Coronary artery (tissue), 2 donors: ENCODE measurements at places on chromosomes 1 and 21.

DNA sequence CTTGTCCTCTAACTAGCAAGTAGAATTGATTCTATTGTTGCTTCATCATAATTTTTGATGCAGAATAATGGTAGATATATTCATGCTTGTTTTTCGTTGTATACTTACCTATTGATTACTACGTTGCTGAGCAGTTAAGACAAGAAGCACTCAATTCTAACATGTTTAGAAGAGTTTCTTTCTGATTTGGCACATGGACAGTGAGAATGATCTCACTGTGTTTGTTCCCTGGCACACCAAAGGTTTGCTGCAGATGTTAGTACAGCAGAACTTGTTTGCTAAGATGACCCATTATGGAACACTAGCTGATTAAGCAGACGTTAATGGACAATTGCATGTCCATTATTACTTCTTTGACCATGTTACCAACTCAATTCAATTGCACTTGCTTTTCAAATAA is 184.7 kb upstream of the SGIP1 start:
- no peak for DNase-seq

DNA sequence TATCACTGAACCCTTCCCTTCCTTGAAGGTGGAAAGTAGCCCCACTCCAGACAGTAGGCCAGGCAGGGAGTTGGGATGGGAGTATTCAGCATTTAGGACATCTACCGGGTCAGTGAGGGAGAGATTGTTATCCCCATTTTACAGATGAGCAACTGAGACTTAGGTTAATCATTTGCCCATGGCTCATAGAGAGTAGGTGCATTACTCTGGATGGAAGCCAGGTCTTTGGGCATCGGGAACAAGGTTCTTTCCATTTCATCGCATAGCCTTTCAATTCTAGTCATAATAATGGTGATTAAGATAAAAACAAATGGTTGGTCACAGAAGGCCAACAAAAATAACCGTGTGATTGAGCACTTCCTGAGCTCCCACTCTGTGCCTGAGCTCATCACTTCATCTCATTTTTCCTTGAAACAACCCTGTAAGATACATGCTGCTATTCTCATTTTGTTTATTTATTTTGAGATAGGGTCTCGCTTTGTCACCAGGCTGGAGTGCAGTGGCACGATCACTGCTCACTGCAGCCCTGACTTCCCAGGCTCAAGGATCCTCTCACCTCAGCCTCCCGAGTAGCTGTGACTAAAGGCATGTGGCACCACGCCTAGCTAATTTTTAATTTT is 64.8 kb downstream of the NAV1 start:
- DNase-seq = no peak

- DNase-seq = no peak
Observed at GRCh38 chr1:92953491-92953890, 7.8 kb downstream of the DIPK1A start.

- no peak for DNase-seq
Observed at GRCh38 chr1:181423301-181423918, 59.9 kb upstream of the CACNA1E start.

- DNase-seq = no peak
Observed at GRCh38 chr1:108575375-108575774, 15.5 kb downstream of the EEIG2 start.

DNA sequence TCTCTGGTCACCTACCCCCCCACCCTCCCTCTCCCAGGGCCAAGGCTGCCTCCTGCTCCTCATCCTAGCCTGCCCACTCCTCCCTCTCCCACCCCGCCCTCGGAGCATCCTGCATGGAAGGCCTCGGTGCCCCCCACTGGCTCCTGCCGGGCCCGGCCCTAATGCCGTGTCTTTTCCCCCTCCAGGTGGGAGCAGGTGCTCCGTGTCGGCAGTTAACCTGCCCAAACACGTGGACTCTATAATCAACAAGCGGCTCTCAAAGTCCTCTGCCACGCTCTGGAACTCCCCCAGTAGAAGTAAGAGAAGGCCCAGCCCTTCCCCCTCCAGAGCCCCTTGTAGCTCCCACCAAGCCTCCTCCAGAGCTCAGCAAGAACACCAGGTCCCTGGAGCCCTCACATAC is 18.8 kb downstream of the MAP7D1 start:
- DNase-seq = no peak

- no peak for DNase-seq
Observed at GRCh38 chr1:99652881-99653281, 7.0 kb downstream of the PALMD start.

GRCh38 chr21:25961042-25961441 is 209.5 kb downstream of the APP start:
- no peak for DNase-seq

DNA sequence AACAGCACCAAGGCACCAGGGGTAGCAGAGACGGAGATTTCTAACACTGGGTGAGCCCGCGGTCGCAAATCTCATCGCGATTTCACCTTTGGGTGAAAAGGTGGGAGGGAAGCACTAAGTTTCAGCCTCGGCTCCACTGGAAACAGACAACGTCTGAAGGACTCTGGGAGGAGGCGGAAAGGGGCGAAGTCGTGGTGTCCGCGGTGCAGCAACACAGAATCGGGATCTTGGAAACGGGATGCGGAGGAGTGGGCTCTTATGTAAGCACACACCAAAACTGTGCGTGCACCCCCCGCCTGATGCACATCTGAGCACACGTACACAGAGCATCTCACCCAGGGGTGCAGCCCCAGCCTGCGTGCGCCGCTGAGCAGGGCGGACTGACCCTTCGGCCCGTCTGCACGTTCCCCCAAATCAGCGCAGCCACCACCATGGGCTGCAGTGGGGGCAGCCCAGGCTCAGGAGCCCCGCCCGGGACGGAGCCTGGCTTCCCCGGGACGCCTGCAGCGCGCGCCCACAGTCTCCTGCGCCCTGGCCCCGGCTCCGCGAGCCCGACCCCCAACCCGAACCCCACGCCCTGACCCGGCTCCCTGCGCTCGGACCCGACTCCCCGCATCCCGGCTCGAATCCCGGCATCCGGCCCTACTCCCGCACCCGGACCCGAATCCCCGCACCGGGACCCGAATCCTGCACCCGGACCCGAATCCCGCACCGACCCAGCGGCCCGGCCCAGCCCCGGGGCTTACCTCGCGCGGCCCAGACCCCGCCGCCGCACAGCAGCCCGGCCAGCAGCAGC is 670 bp downstream of the CLSTN1 start:
- DNase-seq = no peak

DNA sequence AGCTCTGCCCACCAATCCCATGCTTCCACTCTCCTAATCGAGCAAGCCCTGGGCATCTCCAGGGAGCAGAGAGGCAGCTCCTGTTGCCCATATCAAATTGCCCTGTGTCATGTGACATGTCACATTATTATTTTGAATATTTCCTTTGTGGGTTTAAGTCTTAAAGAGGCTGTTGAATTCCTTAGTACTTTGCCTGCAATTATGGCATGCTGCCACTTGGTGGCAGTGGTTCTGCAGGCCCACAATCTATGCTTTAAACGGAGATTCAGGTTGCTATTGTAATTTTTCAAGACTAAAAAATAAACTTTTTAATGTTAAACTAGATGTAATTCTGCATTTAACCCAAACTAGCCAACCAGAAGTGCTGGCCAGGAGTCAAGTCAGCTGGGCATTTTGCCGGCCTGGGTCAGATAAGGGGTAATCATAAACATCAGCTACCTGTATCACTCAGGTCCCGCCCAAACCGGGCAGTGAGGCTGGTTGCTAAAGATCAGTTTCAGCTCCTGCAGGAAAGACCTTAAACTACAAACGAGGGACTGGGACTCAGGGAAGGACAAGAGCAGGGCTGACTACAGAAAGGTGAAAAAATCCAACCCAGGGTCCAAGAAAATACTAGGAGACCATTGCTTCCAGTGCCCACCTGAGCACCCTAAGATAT is 37.3 kb upstream of the ARHGEF16 start:
- no peak for DNase-seq

DNA sequence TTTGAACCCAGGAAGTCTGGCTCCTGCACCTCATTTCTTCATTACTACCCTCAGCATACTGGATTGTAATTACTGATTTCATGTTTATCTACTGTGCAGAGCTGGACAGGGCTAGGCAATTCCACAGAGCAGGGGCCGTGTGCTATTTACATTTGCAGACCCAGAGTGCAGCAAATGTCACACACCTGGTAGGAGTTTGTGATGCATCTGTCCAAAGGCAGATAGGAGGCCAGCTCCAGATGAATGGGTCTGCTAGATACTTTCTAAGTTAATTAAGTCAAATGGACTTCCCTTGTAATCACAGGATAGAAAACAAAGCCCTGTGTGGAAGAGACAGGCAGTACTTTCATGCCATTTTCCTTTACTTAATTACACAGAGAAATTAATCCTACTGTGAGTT is 46.2 kb downstream of the PGBD5 start:
- DNase-seq = no peak

- no peak for DNase-seq
Observed at GRCh38 chr1:7644086-7644485, 127.0 kb upstream of the VAMP3 start.

DNA sequence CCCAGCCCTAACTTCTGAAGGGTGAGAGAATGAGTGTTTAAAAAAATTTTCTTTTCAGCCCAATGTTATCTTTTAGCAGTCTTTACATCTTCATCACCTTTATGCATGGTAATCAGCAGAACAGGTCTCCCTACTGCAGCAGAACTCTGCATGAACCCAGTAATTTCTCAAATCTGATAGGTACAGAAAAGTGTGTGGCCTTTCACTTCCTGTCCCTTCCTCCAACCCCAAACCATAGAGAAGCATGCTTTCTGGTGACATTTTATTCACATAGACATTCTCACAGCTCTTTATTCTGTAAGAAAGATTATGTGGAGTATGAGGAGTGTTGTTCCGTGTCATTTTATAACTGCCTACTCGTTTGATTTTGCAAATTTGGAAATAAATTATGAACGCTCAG is 68.6 kb downstream of the RPAP2 start:
- no peak for DNase-seq

DNA sequence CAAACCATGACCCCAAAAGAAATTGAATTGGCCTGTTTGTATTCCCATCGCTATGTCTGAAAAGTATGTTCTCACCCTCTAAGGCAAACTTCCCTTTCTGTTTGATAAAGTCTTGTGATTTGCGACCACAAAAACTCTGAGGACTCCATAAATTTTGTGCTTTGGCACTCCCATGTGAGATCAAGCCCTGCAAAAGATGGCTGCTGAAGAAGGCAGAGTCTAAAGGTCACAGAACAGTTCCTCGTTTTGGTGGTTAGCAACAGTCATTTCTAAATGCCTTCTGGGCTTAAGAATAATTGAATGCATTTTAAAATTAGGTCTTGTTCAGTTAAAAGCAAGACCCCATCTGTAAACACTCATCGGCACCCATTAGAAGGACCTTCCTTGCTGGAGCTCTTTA is 441.6 kb downstream of the OMA1 start:
- no peak for DNase-seq

- no peak for DNase-seq
Observed at GRCh38 chr21:42433946-42434551, 30.3 kb downstream of the UBASH3A start.

GRCh38 chr1:177858332-177858821 is 111.5 kb downstream of the SEC16B start:
- no peak for DNase-seq

DNA sequence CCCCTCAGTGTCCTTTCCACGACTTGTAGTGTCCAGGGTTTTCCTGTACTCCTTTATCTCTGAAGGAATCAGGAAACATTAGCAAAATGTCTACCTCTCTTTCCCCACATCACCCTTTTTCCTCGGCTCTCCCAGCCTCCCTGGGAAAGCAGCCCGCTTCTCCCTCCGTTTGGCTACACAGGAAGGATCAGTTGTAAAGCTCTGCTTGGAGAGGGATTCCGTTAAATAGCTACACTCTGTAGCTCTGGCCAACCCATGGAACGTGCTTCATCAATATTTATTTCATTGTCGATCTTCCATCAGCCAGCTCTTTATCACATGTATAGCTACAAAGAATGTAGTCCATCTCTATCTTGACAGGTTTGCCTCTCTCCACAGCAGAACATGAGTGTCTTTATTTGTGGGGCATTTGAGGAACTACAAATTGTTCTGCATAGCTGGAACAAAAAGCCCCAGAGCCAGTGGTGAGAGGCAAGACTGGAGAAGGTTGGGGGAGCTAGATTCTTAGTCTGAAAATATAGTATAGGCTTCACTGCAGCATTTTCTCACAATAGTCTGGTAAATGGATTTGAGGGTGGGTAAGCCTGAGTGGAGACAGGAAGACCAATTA is 191.8 kb downstream of the SLC35F3 start:
- DNase-seq = no peak

GRCh38 chr1:220528679-220529501 is 954 bp downstream of the MARK1 start:
- DNase-seq = peak; percentile 73

DNA sequence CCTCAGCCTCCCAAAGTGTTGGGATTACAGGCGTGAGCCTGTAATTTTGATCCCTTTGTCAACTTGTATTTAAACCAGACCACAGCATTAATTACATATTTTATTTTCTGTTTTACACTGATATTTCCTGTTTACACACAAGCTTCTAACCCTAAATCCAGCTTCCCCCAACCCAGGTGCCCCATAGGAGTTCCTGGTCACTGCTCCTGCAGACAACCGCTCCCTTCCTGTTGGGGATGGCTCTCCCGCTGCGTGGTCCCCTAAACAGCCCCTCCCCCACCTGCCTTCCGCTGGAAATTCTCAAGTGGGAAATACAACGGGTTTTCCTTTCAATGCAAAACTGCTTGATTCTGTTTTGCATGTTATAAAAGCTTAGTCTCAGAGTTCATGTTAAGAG is 3.7 kb downstream of the CSTB start:
- no peak for DNase-seq

- DNase-seq = no peak
Observed at GRCh38 chr1:9652379-9653209, 1.1 kb downstream of the PIK3CD start.

GRCh38 chr21:42237577-42237976 is 18.6 kb downstream of the ABCG1 start:
- DNase-seq = no peak

GRCh38 chr1:72693376-72693775 is 411.0 kb upstream of the NEGR1 start:
- DNase-seq = no peak

DNA sequence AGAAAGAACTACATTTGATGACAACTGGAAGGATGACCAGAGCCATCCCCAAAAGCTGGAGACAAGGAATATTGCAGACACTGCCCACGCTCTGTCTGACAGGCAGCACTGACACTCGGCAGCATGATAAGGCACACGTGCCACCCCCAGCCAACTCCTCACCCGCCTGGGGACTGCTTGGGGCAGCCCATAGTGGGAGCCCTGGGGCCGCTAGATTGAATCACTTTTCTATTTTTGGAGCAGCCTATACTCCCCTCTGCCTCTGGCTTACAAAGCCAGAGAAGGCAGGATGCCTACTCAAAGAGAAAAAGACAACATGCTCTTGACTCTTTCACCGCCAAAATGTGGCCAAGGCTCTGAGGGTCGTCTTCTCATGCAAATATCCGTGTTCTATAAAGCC is 1.3 kb downstream of the SMG5 start:
- DNase-seq = no peak

- no peak for DNase-seq
Observed at GRCh38 chr1:15707239-15707925, 23.3 kb downstream of the PLEKHM2 start.
